ENCODE measurements at places on chromosomes 13 and 19.
A peak's percentile ranks its signal among the peaks of the same experiment; 100 is the strongest.

DNA sequence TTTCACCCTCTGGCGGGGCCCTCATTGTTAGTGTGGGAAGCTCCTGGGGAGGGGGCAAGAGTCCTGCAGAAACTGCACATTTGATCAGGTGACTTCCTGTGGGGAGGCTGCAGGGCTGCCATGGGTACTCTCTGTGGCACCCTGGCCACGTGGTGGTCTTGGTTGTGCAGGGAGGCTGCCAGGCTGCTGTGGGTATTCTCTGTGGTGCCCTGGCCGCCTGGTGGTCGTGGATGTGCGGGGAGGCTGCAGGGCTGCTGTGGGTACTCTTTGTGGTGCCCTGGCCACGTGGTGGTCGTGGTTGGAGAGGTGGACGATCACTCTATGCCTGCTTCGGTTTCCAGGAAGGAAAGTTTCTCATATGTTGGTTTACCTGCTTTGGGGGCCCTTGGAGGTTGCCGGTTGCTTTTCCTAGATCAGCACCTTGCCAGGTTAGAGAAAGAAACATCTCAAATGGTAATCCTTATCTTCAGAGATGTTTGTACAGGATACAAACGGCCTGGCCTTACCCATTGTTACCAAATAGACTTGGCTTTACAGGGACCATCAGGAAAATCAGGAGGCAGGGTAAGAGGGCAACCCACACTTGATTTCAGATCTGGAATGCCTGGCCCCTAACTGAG, 22.9 kb downstream of the TEX29 start:
- no peak for DNase-seq

DNA sequence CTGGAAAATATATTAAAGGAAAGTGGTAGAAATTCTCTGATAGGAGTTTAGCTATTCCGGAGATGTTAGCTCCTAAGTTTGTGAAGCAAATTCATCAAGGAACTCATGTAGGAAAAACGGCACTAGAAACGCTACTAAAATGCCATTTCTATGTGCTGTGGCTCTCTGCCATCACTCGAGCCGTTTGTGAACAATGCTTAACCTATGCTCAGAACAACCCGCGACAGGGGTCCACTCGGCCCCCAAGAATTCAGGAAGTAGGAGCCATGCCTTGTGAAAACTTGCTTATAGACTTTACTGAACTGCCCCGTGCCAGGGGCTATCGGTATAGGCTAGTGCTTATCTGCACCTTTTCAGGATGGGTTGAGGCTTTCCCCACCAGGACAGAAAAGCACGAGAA, 14.2 kb upstream of the SLC15A1 start:
- no peak for DNase-seq

DNA sequence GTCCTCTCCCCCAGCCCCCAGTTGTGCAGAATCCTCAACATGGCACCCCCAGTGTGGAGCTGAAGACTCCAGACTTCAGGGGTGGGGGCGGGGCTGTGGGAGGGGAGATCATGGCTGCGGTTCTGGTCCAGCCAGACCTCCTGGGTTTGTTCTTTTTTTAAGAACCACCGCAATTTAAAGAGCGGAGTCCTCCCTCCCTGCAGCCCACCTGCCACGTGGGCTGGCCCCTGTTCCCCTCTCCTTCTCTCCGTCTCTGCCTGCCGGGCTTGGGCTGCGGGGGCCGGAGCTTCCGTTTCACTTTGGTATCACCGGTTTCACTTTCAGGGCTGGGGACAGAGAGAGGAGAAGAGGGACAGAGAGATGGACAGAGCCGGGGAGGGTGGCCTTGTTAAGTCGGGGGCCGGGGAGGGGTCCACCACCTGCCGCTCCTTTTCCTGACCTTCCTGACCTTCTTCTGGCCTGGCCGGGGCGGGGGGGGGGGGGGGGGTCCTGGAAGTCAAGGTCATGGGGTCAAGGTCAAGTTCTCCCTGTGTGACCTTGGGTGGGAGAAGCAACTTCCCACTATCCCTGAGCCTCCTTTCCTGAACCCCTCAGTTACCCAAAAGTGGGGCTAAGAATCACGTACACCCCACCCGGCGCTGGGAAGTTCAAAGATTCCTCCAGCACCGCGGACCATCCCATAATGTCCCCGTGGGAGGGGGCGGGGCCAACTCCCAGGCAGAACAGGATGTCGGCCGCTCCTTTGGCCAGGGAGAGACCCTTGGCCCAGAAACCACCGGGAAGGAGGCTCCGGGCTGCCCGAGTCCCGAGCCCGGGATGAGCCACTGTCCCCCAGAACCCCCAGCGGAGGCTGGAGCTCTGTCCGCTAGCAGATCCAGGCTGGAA, 11.3 kb upstream of the ZBTB7A start:
- no peak for DNase-seq

GRCh38 chr13:78772933-78773332, 114.0 kb upstream of the OBI1 start:
- DNase-seq: no peak

DNA sequence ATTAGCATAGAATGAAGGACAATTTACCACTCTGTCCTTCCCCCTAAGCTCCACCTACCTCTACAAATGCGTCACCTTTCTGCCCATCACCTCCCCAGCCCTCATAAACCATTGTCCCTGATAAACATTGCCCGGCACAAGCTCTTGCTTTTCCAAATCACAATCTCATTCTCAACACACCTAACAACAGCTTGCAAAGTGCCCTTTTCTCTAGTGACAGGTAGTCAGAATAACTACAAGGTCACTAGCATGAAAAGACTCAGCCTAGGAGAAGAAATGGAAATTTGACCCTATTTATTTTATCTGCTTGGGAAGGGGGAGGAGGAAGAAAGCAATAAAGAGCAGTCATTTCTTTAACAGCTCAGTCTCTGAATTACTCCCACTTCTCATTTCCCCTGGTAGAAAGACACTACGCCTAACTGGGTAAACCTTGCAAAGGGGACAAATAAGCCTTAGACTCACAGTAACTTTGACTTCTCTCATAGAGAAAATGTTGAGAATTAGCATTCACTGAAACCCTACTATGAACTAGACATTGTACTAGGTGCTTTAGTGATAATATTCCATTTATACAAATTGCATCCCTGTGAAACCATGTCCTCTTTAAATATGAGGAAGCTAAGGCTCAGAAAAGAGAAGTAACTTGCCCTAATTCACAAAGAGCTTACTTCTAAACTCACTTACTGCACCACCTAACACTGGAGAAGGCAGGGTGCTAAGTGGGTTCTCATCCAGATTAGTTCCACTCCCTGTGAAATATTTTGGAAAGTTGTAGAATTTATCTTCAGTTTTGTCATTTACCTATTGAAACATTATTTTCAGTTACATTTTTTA, 116.2 kb upstream of the FNDC3A start:
- no peak for DNase-seq

DNA sequence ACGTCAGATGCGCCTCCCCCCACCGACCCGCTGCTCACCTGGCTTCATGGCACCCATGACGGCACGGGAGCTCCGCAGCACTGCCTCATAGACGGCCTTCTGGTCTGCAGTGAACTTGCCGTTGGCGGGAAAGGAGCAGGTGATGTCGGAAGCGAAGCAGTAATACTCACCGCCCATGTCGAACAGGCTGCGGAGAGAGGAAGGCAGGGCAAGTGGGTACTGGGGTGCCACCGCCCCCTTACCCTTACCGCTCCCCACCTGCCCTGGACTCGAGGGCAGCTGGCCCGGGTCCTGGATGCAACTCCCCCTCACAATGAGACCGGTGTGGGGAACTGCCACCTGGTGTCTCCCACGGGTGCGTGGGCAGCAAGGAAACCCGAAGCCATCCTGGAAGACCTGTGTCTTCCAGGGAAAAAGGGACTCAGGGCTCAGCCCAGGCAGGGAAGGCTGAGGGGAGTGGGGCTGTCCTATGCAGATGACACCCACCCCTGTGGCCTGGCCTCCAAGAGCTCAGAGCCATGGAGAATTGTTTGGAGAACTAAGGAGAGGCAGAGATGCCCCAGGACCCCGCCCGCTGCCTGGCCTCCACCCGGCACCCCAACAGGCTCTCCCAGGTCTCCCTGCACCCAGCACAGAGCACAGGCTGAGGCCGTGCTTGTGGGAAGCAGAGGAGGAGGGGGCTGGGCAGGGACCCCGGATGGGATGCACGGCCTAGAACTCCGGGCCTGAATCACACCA, 28.3 kb downstream of the CEBPG start:
- no peak for DNase-seq

- DNase-seq: no peak
Measured at GRCh38 chr13:20193907-20194631, 1.3 kb upstream of the GJB2 start.

GRCh38 chr19:40872209-40872608, 9.8 kb downstream of the CYP2A7 start:
- no peak for DNase-seq

- DNase-seq: no peak
Measured at GRCh38 chr13:91596842-91597241, 198.4 kb downstream of the GPC5 start.

DNA sequence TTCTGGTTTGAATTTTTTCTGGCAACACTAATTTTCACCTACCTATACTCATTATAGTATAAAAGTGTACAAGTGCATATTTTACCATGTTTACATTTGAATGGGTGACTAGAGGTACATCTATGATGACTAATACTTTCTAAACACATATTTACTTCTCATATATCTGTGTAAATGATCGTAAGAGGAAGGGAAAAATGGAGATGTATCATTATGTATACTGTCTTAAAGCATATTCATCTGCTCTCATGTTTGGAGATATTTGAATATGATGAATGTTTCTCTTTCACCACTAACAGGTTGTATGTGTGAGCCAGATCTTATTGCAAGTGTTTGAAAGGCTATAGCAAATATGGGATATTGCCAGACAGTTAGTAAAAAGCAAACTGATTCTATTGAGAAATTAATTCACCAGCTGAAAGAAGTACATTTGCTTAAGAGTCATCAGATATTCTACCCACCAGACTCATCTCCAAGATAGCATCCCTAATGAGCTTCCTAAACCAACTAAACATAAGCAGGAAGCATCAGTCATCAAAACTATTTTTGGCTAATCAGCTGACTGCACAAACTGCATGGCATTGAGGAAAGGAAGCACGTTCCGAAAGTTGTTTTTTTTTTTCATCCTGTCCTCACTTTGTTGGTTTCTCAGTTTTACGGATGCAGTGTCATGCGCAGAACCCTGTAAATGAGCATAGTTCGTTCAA, 738.2 kb downstream of the GPC5 start:
- no peak for DNase-seq

- no peak for DNase-seq
Measured at GRCh38 chr19:47658431-47659348, 49.8 kb downstream of the BICRA start.

- peak; percentile 44 for DNase-seq
Measured at GRCh38 chr19:39138221-39139211, 12.9 kb downstream of the PAK4 start.

- no peak for DNase-seq
Measured at GRCh38 chr19:9883231-9883758, 48.2 kb downstream of the PIN1 start.

DNA sequence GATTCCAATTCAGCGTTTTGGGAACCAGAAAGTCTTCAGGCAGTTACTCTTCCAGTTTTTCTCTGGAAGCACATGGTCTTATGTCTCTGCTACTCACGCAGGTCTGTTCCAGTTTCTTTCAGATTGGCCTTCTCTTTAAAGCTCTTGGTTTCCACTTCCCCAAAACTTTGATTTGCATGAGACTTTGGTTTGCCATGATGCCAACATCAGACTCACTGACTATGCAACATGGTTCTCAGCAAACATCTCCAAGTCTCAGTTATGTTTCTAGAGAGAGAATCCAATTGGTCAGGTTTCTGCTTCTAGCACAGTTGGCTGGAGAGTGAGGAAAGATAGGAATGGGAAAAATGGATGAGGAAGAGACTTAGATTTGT, 3.1 kb downstream of the AKAP11 start:
- no peak for DNase-seq

- DNase-seq: no peak
Measured at GRCh38 chr13:102367836-102368235, 34.0 kb downstream of the FGF14 start.

GRCh38 chr19:48465215-48465614, 4.0 kb upstream of the CYTH2 start:
- DNase-seq: no peak

DNA sequence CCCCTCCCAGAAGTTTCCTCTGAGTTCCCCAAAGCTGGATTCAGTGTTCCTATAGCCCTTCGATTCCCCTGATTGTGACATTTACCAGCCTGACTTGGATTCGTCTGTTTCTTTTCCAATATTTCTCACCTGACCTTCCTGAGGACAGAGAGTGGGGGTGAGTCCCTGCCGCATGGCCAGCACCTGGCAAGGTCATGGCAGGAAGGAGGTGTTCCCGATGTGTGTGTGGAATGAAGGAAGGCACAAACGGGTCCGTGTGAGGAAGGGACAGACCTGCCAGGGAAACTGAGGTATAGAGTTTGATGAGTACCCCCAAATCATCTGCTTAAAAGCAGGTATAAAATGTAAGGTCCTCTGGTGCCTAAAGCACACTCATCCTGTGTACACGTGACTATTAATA, 3.3 kb downstream of the COL4A1 start:
- no peak for DNase-seq

DNA sequence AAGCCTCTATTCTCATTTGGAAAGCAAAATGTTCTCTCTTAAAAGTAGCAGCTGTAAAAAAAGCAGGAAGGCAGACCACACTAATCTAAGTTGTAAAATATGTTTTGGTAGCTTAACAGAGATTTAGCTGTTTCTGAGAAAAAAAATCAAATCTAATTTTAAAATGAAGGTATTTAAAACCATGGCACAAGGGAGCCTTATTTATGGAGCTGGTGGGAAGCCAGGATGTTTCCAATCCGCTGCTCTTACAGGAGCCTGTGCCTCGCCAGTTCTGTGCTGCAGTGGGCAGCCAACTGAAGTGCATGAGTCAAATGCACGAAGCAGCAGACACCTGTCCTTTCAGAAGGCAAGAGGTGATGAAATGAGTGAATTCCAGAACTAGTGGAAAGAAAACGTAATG, 28.2 kb downstream of the GPC6 start:
- DNase-seq: no peak

DNA sequence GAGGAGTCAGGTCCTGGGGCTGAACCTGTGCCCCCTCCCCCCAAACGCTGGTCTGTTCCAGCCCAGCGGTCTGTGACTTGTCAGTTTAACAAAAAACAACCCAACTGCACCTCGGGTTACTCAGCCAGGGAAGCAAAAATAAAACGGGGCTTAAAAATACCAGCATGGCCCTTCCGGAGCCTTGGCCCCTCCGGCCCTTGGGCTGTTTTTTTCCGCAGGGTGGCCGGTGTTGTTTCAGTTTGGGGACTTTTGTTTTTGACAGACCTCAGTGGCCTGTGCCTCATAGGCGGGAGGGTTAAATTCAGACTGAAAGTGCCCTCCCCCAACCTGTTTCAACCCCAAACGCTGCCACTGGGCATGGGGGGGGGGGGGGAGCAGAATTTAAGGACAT, 4.0 kb downstream of the TCF3 start:
- no peak for DNase-seq
